Stimulated activated CD8-positive, alpha-beta memory T cell treated with anti-CD3 and anti-CD28 coated beads, Interleukin-2, amount 100 ng/mL, for 48 hours (primary cell): ENCODE measurements at places on chromosomes 13 and 19.

- DNase-seq: no peak
Observed at GRCh38 chr13:95382411-95382810, 81.2 kb upstream of the ABCC4 start.

DNA sequence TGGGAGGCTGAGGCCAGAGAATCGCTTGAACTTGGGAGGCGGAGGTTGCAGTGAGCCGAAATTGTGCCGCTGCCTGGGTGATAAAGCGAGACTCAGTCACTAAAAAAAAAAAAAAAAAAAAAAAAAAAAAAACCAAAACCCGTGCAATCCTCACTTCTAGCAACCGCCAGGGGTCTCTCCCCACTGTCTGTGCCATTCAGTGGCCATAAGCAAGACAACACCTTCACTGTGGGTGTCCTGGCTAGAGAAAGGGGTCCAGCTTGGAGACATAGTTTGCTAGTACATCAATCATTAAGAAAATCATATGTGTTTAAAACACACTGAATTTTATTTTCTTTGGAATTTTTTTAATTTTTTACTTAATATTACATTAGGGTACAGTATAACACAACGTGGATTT lies 68.2 kb downstream of the RASL11A start:
- DNase-seq: no peak

DNA sequence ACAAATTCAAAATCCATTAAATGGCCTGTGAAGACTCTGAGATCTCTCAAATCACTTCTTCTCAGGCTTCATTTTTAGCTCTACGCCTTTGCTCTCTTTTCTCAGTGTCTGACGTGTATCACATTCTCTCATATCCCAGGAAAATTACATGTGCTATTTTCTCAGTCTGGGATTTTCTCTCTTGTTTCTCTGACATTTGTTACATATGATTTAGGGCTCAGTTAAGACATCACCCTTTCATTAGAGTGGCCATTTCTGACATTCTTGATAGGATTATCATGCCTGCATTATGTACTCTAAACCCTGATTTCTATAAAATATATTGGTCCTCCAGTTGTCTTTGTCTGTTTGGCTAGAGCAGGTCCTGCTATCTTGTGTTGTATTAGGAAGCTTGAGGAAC lies 136.6 kb downstream of the GPC5 start:
- no peak for DNase-seq

DNA sequence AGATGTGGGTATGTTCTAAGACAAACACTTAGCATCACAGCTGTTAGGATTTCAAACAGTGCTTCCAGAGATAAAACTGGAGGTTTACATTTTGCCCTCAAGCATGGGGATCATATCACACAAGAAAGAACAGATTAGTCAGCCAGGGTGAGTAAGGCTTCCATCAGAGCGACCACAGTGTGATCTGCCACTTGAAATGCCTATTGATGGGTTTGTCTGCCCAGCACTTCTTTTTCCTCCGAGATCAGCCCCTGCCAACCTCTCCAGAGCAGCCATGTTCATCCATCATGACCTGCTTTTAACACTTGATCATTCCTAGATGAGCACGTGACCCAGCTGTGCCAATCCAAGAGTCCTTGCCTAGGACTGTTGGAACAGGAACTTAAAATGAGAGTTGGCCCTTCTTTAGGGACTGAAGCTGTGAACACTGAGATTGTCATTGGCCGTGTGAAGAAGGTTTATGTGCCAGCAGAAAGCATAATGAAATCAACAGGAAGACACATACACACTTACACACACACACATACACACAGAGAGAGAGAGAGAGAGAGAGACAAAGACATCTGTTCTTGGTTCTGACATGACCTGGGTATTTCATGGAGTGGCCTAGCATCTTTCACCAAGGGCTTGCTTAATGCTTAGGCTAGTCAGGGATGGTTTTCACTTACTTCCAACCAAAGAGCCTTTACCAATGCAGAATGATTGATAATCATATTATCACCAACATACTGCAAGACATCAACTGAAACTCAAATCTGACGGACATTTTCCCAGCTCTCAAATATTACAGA lies 5.2 kb upstream of the CEBPG start:
- DNase-seq: no peak

- no peak for DNase-seq
Observed at GRCh38 chr19:48742096-48742495, 1.7 kb upstream of the RASIP1 start.

DNA sequence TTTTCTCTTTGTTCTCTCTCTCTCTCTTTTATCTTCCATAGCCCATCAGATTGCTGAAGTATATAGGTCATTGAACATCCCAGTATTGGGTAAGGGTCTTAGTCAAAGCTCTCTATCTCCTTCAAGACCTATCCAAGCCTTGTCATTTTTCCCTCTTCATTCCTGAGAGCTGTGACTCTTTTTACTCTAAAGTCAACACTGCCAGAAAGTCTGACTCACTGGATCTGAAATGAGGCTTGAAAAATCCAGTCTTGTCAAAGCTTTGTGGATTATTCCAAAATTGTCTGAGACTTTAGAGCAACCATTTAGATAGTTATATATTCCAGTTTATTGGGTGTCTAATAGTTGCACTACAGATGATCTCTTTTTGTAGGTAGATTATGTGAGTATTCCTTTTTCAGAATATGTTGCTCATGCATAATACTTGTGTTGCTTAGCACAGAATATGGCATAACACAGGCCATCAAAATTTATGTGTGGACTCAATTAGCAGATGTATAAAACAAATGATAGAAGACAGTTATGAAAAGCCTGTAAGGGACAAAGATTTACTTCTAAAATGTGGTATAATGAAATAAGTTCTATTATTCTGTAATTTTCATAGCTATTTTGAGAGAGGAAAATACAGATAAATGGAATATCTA lies 389.3 kb upstream of the PCDH9 start:
- no peak for DNase-seq

DNA sequence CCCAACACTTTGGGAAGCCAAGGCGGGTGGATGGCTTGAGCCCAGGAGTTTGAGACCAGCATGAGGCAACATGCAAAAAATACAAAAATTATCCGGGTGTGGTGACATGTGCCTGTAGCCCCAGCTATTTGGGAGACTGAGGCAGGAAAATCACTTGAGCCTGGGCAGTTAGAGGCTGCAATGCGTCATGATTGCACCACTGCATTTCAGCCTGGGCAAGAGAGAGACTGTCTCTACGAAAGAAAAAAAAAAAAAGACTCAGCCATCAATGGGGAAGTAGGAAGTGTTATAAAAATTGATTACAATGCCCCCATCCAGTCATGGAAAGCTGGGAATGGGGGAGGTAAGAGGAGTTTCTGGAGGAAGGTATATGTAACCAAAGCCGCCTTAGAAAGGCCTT lies 5.4 kb downstream of the TYK2 start:
- DNase-seq: no peak
